ENCODE measurements at places on chromosomes 1 and 21.

GRCh38 chr1:169495046-169495775 is 9.5 kb upstream of the SLC19A2 start:
- DNase-seq, result no peak

- DNase-seq, result no peak
Measured at GRCh38 chr1:169460191-169460833, 25.4 kb downstream of the SLC19A2 start.

DNA sequence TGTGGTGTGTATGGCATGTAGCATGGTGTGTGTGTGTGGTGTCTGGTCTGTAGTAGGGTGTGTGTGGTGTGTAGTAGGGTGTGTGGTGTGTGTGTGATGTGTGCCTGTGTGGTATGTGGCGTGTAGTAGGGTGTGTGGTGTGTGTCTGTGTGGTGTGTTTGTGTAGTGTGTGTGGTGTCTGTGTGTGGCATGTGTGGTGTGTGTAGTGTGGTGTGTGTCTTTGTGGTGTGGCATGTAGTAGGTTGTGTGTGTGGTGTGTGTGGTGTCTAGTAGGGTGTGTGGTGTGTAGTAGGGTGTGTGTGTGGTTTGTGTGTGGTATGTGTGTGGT is 85.5 kb downstream of the SYT2 start:
- DNase-seq, result no peak

- no peak for DNase-seq
Measured at GRCh38 chr1:24727501-24728216, 17.6 kb upstream of the CLIC4 start.

- no peak for DNase-seq
Measured at GRCh38 chr1:241821363-241821762, 26.6 kb upstream of the EXO1 start.

DNA sequence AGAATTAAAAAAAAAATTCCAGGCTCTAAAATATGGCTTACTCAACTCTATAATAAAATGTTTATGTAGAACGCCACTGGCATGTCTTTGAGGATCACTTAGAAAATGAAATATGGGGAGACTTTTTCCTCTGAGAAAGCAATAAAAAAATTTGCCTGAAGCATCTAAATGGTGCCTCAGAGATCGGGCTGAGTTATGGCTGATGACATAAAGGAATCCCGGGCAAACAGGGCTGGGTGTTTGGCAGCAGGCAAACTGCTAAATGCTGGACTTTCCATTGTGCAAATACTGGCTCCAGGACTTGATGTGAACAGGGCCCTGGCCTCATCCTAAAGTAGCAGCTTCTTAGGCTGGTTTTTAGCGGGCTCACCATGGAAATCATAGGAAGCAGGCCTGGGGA is 44.5 kb upstream of the C1orf87 start:
- no peak for DNase-seq

DNA sequence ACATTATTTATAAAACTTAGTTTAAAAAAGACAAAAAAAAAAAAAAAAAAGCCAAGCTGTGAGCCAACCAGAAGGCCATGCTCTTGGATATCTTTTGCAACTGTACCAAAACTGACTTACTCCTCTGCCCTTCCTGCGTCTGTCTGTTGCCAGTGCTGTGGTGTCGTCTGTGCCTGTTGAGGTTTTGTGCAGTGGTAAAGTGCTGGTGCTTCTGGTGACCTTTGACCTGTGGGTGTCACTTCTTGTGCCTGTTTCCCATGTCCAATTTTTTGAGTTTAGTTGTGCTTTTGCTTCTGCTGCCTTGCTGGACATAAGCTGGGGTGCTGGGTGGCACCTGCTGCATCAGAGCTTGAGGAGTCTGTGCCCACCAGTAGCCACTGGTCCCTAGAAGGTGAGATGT is 41.4 kb downstream of the RNF187 start:
- no peak for DNase-seq

DNA sequence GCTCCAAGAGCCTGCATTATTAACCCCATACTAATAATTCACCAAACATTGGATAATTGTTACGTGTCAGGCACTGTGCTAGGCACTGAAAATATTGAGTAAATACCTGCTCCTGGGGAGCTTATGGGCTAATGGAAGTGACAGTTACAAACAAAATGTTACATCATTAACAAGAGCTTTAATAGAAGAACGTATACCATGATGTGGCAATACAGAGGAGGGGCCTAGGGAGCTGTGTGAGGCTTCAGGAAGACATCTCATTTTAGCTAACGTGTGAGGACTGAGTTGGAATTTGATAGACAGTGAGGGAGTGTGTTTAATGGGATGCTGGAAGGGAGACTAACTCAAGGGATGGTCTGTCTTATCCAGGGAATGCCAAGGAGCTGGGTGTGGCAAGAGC is 16.5 kb upstream of the TSPAN2 start:
- DNase-seq, result no peak

DNA sequence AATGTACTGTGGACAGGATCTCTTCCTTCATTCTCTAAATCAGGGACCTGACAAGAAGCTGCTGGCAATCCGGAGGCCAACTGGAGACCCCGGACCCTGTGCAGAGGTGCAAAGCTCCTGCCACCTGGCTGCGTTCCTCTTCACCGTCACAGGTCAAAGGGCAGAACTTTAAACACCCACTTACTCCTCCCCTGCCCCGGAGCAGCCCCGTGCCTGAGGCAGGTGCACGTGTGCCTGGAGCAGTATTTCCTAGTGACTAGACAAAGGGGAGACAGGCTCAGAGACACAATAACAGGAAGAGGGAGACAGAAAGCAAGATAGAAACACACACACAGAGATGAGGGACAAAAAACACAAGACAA is 6.6 kb upstream of the PIGC start:
- no peak for DNase-seq

- DNase-seq, result no peak
Measured at GRCh38 chr1:219086956-219087469, 86.7 kb upstream of the LYPLAL1 start.

GRCh38 chr1:119040906-119041305 is 52.8 kb upstream of the TBX15 start:
- DNase-seq, result no peak

DNA sequence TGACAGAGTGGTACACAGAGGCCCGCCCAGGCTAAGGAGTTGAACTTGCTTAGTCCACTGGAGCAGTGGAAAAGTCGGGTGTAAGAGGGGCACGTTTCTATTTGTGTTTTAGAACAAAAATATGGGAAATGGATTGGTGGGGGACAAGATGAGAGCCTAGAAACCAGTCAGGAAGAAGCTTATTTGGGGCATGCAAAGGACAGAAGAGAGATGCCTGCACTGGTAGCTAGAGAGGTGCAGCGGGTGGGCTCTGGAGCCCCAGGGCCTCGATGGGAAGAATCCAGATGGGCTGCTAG is 1.2 kb upstream of the LIN9 start:
- no peak for DNase-seq

DNA sequence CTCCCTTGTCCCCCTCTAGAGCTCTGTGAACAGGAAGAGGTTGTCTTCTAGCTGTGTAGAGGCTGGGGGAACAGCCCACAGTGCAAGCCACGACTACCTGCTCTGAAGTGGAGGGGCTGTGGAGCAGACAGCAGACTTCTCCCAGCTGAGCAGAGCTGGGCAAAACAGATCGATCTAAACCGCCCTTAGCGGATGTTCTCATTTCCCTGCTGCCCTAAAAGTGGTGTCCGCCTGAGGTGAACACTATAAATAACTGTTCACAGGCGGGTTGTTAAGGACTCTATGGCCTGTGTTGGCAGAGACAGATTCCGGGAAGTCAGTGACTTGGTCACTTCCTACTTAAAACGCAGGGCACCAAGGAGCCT is 203.2 kb downstream of the RHOU start:
- DNase-seq, result no peak

GRCh38 chr1:201022820-201023516 is 546 bp downstream of the KIF21B start:
- DNase-seq, result no peak

DNA sequence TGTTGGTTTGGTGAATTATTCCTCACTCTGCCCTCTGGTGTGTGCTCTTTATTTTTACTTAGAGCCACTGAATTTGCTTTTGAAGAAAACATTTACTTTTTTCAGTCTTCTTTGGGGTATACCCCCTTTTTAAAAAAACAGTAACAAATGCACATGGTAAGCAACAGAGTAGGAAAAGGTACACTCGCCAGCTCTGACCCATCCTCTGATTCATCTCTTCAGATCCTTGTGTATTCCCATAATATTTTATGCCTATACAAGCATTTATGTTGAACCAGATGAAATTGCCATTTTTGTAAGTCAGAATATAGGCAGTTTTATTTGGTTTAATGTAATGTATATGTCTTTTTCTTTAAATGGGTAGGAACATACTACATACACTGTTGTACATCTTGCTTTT is 28.3 kb downstream of the TTC3 start:
- no peak for DNase-seq

Data from HCT116 (cell line).